Posterior vena cava (tissue), 2 donors: ENCODE measurements at places on chromosomes 16 and 17.

DNA sequence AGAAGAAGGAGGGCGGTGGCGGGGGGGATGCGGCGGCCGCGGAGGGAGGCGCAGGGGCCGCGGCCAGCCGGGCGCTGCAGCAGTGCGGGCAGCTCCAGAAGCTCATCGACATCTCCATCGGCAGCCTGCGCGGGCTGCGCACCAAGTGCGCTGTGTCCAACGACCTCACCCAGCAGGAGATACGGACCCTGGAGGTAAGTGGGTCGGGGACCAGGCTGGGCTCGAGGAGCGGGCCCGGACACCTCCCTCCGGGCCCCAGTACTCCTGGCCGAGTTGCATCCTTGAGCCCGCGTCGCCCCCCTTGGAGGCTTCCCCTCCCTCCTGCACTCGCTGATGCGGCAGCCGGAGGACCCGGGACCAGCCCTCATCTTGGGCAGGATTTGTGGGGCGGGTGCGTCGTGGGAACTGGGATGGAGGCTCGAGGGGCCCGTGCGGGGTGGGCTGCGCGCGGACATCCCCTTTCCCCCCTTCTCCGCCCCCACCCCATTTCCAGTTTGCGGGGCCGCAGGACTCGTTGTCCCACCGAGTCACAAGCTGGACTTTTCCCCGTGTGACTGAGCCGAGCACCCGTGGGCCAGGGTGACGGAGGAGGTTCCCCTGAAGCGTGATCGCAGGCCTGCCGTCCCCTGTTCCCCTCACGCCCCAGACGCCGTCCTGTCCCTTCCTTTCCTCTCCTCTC is 572 bp downstream of the KSR1 start:
- DNase-seq: peak; percentile 83

GRCh38 chr17:1434150-1434549 is 21.9 kb downstream of the CRK start:
- DNase-seq: no peak

DNA sequence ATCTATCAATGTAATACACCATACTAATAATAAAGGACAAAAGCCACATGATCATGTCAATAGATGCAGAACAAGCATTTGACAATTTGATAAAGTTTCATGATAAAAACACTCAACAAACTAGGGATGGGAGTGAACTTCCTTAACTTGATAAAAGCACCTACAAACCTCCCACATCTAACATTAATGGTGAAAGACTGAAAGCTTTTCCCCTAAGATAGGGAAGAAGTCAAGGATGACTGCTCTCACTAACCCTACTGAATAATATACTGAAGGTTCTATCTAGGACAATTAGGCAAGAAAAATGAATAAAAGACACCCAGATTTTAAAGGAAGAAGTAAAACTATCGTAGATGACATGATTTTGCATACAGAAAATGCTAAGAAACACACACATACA is 10.4 kb upstream of the DYNLL2 start:
- DNase-seq: no peak

DNA sequence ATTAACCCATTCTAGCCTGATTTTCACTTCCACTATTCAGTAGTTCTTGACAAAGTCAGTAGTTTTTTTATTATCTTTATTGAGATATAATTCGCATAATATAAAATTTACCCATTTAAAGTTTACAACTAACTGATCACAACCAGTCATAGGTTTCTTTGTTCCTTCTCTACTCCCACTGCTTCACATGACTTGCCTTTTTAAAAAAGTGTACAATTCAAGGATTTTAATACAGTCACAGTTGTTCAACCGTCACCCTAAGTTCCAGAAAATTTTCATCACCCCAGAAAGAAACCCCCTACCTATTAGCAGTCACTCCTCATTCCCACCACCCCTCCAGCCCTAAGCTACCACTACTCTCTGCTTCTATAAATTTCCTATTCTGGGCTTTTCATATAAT is 162.5 kb downstream of the TRIM37 start:
- no peak for DNase-seq

- DNase-seq: peak; percentile 86
Measured at GRCh38 chr16:15976929-15977637, 27.7 kb downstream of the ABCC1 start.

DNA sequence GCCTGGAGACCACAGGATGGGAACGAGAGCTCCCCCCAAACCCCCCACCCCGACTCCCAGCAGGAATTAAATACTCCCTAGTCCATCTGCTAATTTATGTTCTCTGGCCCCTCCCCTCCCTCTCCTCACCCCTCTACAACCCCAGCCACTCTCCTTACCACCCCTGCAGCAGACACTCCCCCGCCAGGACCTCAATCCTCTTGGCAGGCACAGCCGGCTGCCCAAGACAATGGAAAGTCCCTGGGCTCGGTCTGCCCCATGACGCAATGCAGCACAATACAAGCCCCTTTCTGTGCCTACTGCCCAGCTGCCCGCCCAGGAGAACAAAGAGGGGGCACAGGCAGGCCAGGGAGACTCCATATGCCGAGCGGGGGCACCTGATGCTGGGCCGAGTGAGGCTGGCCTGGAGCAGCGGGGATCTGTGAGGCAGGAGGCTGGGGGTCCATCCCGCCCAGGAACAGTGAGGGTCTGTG is 30.3 kb upstream of the CDC42EP4 start:
- DNase-seq: peak; percentile 85

DNA sequence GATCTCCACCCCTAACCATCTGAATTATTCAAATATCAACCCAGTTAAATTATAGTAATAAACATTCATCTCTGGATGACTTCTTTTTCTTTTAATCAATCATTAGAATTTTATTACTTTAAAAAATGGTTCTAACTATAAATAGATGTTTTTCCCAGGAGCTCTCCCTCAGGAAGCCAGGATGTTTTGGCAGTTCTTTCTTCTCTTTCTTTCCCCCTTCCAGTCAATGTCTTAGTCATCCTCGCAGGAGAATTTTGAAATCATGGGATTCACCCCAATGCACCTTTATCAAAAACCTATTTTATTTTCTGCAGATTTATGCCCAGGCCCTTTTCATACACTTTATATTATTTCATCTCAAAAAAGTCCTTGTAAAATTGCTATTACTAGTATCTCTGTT is 711.6 kb downstream of the CDH11 start:
- DNase-seq: no peak

GRCh38 chr16:2328428-2328827 is 12.1 kb downstream of the ABCA3 start:
- DNase-seq: no peak

DNA sequence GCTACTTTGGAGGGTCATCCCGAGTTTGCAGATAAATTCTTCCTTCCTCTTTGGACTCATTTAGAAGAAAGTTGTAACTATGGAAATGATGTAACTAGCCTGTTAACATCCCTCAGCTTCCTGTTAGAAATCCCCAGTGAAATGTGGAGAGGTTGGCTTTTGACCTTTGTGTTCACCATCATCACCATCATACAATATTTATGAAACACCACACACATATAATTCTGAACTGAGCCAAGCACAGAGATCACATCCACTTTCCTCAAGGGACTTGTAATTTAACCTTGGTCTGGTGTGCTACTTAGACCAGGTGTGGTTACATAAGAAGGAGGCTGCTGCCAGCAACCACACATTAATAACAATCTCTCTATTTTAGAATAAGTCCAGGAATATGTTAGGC is 2.5 kb downstream of the CAPNS2 start:
- no peak for DNase-seq

GRCh38 chr16:73190256-73190655 is 142.3 kb upstream of the ZFHX3 start:
- DNase-seq: no peak

- DNase-seq: no peak
Measured at GRCh38 chr16:54282202-54282927, 4.2 kb downstream of the IRX3 start.

DNA sequence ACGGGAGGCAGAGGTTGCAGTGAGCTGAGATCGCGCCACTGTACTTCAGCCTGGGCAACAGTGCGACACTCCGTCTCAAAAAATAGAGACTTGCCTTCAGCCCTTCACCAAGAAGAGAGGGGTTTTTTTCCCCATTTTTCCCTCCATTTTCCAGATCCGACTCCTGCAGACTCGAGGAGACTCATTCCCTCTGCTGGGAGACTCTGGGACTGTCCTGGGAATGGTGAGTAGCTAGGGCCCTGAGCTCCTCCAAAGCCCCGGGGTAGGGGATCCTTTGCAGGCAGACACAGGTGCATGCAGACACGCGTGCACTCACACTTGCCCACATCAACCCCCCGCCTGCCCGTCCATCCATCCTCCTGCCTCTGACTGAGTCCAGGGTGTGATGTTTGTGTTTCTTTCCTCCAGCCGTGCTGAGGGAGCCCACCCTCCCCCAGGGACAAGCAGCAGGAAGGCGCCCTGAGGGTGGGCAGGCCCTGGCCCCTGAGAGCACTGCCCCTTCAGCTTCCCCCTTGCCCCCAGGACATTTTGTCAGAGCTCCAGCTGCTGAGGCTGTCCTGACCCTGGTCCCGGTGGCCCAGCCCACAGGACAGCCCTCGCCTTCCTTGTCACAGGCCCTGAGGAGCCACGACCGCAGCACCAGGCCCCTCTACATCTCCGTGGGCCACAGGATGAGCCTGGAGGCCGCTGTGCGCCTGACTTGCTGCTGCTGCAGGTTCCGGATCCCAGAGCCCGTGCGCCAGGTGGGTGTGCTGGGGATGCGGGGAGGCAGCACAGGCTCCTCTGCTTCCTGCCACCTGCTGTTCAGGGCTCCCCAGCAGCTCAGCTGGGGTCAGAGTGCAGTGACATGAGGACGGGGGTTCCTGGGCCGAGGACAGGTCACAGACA is 10.2 kb downstream of the ENDOV start:
- DNase-seq: no peak

DNA sequence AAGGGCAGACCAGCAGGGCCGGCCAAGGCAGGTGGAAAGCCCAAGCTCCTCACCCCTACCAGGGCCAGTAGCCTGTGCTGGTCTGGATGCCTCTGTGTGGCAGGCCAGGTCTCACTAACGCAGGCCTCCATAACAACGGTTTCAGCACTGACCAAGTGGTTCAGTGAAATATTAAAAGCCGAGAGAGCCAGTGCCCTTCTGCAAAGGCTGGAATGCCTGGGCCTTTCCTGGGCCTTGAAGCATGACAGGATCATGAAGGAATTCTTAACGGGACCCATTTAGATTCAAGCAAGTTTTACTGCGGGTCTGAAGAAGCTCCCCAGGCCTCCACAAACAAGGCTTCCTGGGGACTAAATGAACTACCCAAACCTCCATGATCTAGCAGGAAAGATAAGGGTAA is 16.3 kb downstream of the ADAD2 start:
- DNase-seq: no peak

- no peak for DNase-seq
Measured at GRCh38 chr16:22333457-22333994, 36.3 kb downstream of the POLR3E start.

DNA sequence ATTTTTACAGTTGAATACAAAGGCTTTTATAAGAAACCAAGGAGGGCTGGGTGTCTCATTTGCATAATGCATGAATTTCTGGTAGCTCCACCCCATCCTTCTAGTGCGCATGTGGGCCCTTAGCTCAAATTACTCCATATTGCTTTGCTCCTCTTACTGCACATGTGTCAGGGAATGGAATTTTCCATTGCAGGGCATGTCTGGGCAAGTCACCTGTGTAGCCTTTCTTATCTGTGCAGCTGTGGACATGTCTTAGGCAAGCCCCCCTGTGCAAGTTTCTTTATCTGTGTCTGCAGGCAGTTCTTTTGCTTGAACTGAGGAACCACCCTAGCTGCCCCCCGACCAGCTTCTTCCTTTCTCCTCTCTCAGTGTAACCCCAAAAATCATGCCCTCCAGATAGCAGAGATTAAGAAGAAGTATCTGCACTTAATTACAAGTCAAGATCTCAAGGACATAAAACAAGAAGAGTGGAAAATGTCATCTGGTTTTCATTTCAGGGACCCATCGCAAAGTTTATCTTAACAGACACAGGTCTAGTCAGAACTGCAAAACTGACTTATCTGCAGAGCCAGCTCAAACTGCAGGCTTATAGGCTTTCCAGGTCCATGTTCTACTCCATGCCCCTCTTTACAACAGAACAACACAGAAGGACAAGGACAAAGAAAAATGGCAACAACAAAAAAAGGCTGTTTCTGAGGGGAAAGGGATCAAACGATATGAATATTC is 137.9 kb upstream of the HS3ST4 start:
- DNase-seq: no peak

DNA sequence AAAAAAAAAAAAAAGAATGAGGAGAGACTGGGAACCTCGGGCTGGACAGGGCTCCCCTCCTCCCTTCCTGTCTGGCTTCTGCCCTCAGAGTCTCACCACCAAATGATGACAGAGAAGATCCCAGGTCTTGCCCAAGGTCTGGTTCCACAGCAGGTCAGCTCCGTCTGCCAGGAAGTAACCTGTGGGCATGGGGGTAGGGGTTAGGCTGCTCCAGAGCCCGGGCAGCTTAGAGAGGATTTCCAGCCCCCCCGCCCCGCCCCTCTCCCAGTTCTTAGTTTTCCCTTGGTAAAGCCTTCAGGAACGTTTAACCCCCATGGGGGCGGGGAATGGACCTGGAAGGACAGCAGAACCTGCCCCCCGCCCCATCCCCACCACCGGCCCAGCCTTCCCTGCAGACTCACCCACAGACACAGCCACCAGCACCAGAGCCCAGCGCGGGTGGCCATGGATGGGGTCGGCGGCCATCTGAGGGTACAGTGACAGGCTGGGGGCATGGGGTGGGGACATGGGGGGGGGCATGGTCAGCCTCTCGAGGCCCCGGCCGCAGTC is 700 bp downstream of the TLCD2 start:
- DNase-seq: no peak

GRCh38 chr17:19973156-19973555 is 4.5 kb downstream of the AKAP10 start:
- no peak for DNase-seq

- DNase-seq: no peak
Measured at GRCh38 chr16:64659866-64660265, 462.0 kb downstream of the CDH11 start.

- DNase-seq: no peak
Measured at GRCh38 chr16:9112166-9112843, 20.9 kb downstream of the HAPSTR1 start.

DNA sequence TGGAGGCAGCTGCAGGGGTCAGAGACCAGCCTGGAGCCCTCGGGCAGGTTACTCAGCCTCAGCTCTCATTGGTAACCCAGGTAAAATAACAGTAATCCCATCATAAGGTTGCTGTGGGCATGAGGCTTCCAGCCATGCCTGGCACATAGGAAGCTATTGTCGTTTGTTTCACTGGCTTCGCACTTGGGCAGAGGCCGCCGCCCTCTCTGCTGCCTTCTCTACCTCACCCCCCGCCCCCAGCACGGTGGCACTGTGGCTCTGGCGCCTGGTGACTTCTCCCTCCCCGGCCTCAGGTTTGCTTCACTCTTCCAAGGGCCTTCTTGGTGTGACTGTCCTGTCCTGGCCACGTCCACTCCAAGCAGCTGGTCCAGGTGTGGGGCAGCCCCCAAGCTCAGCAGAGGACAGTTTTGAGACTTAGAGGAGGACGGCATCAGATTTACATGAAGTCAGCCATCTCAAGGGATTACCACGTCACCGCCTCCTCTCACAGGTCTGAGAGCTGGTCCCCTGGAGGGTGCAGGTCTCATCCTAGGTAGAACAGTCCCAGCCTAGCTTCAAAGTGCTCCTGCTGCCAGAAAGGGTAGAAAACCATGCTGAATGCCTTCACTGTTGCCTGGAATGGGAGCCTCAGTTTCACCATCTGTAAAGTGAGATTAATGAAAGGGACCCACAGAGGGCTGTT is 34.8 kb downstream of the SREBF1 start:
- no peak for DNase-seq

GRCh38 chr16:20960899-20961298 is 60.3 kb downstream of the LYRM1 start:
- DNase-seq: no peak

GRCh38 chr17:69300222-69300621 is 26.7 kb downstream of the ABCA5 start:
- DNase-seq: no peak
